NCI-H446 treated with DMSO at 0.1 percent for 48 hours (cell line): ENCODE measurements at places on chromosomes 16 and 17.

DNA sequence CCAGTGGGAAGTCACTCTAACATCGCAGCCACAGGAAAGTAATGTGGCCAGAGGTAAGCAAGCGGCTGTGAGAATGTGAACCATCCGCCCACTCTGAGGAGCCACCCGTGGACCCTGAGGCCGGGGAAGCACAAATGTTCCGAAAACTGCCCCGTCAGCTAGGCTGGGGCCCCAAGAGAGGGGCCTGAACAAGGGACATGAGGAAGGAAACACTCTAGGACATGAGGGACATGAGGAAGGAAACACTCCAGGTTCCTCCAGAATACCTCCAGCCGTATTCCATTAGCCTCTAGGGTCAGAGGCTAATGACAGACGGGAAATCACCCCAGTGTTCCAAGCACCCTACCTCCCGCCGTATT lies 317 bp downstream of the TEFM start:
- no peak for DNase-seq

GRCh38 chr16:30429418-30429677 lies 482 bp downstream of the DCTPP1 start:
- no peak for DNase-seq

- no peak for DNase-seq
Measured at GRCh38 chr16:54991525-54991924, 60.9 kb downstream of the IRX5 start.

GRCh38 chr17:74749279-74750038 lies 1.0 kb downstream of the NHERF1 start:
- DNase-seq, result no peak

- no peak for DNase-seq
Measured at GRCh38 chr17:77098884-77099545, 41.8 kb upstream of the SEC14L1 start.

DNA sequence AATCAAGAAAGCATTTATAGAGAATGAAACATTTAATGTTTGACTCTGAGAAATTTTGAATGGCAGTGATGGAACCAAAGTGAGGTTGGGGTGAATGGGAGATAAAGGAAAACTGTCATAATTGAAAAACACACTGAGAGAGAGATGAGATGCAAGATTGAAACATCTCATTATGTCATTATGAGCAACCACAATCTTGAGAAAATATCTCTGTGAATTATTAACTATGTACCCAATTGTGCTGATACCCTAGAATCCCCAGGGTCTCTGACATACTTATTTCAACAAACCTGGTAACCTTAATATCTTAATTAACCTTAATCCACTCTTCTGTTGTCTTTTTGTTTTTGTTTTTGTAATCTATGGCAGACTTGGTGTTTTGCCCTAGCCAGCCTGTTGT lies 143.5 kb upstream of the HLF start:
- no peak for DNase-seq

- DNase-seq, result no peak
Measured at GRCh38 chr16:66910175-66910940, 8.3 kb downstream of the CDH16 start.

DNA sequence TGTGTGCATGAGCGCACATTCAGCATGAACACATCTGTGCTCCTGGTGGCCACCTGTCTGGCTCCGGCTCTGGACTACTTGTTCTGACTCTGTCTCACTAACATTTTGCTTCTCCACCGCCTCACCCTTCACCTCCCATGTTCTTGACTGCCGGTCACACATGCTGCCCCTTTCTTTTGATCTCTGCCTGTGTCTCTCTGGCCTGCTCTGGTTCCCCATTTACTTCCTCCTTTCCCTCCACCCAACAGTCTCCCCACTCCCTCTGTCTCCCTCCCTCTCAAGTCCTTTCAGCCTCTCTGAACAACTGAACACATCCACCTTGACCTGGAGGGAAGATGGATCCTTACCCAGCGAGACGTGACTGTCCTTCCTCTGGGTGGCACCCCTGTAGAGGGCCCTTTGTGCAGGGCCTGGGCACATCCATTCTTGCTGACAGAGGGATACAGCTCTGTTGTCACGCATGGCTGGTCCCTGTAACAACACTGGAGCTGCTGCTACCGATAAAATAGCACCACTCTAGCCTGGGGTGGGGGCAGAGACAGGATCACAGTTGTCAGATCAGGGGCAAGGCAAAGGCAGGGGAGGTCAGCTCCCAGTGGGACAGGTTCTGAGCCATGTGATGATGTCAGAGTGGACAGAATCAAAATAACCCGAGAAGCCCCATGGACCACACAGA lies 11.0 kb downstream of the ZSCAN32 start:
- no peak for DNase-seq

GRCh38 chr16:74281300-74281699 lies 15.3 kb upstream of the PSMD7 start:
- no peak for DNase-seq

- no peak for DNase-seq
Measured at GRCh38 chr16:10180042-10180770, 2.0 kb downstream of the GRIN2A start.

DNA sequence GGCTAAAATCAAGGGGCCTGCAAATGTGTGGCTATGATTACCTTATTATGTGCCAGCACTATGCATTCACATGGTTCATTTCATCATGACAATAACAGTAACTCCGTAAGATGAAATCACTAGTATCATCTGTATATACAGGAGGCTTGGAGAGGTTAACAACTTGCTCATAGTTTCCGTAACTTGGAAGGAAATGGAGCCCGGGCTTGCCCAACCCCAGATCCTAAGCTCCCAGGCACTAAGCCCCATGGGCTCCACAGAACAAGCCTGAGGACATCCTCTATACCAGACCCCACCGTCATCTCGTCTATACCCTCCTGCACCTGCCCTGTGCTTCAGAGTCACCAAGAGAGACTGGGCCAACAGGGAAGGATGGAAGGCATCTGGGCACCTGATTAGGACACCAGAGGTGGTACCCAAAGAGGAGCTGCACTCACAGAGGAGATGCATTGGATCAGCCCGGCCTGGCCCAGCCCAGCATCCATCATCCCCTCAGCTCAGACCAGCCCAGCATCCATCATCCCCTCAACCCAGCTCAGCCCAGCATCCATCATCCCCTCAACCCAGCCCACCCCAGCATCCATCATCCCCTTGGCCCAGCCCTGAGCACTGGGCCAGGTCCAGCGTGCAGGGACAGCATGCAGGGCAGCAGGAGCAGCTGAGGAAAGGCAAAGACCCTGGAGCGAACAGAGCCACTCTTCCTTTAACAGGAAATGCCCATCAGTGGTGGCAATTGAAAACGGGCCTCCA lies 28.5 kb downstream of the NSMCE1 start:
- DNase-seq, result no peak

GRCh38 chr17:8832711-8833352 lies 33.7 kb upstream of the MFSD6L start:
- no peak for DNase-seq

GRCh38 chr16:73354434-73354833 lies 306.5 kb upstream of the ZFHX3 start:
- DNase-seq, result no peak

DNA sequence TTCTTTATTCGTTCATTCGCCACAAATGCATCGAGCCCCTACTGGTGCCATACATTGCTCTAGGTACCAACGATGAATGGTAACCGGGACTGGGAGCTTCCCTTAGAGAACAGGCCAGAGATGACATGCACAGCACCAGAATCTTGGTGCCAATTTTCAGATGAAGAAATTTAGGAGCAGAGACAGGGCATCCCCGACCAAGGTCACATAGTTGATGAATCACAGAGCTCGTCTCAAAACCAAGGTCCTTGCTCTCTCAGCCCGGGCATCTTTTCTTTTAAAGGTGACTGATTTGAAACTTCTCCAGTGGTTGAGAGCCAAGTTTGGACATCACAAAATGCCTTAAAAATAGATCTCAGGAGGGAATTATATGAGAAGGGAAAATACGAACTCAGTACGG lies 73.2 kb upstream of the C16orf82 start:
- DNase-seq, result no peak

DNA sequence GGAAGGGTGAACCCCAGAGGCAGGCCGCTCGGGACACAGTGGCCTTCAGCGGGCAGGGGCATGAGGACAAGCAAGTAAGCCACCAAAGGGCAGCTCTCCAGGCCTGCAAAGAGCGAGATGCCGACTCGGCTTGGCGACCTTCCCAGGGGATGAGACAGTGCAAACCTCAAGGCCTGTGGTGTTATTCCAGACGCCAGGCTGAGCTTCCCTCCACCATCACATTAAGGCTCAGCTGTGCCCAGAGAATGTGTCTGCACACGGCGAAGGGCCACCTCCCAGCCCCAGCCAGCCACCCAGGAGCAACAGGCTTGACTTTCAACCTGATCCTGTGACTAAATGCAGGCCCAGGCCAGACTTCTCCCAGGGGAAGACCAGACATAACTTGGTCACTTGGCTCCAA lies 251.4 kb downstream of the SOX9 start:
- no peak for DNase-seq

DNA sequence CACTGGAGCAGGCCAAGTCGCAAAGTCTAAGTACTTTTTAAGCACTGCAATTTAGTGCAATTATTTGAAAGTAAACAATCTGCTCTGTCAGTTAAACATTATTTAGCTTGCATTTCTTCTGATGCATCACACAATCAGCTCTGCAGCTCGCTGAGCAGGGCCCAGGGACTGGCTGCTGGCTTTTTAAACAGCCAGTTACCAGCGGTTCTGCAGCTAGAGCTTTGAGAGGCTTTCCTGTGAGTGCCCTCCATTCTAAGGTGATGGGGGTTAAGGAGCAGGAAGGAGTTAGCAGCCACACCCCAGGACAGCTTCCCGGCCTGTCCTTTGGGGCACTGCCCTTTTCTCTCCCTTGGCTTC lies 154.3 kb downstream of the SALL1 start:
- DNase-seq, result no peak

DNA sequence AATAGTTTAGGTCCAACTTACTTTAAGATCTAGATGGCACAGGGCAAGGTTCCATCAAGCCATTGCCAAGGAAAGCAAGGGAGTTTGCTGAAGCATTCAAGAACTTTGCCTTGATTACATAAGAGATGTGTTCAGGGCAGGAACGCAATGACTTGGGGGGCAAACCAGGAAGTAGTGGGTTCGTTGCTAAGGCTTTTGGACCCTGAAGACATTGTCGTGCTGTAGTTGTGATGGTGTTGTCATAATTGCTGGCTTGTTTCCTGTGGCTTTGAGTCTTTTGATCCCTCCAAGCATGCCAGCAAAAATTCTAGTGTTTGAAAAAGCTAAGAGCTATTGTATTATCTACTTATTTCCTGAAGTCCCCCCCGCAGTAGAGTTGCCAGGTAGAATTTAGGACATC lies 70.7 kb upstream of the HNF1B start:
- no peak for DNase-seq

DNA sequence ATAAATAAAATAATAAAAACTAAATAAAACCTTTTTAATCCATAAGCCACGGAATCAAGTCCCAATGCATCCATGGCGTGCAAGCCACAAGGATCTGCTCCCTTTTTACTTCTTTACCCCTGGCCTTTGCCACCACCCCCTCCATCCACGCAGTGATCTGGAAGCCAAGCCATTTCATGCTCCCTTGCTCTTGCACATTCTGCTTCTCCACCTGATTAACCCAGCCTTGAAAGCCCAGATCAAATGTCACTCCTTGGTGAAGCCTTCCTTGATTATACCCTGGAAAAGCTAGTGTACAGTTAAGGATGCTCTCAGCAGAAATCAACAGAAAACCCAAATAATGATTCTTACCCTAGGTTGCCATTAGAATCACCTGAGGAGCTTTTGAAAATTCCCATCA lies 9.9 kb downstream of the LRRC3C start:
- no peak for DNase-seq

- DNase-seq, result no peak
Measured at GRCh38 chr16:85635545-85636140, 22.5 kb downstream of the GSE1 start.

- no peak for DNase-seq
Measured at GRCh38 chr16:72884573-72884972, 163.4 kb downstream of the ZFHX3 start.

DNA sequence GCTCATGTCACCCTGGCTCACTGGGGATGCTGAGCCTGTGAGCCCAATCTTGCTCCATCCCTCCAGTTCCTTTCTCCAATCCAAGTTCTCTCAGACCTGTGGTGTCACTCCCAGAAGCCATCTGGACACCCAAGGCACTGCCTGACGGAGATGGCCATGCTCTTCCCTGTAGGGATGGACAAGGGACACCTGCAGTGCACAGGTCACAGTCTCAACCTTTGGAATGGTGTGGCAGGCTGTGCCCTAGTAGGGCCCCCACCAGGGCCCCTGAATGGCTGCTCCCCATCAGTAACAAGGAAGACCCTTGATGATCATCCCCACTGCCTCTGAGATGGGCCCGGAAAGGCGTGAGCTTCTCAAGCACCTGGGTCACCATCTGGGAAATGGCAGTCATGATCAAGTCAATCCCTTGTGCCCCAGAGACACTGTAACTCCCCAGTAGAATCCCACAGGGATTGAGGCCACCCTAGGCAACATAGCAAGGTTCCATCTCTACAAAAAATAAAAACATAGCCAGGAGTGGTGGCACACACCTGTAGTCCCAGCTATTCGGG lies 822.5 kb downstream of the KCNJ18 start:
- no peak for DNase-seq

DNA sequence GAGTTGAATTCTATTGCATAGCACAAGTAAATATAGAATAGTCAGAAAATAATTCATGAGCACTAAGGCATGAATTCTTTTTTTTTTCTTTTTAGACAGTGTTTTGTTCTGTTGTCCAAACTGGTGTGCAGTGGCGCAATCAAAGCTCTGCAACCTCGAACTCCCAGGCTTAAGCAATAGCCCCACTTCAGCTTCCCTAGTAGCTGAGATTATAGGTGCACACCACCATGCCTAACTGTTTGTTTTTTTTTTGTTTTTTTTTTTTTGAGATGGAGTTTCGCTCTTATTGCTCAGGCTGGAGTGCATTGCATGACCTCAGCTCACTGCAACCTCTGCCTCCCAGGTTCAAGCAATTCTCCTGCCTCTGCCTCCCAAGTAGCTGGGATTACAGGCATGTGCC lies 16.6 kb downstream of the TUBD1 start:
- DNase-seq, result no peak

- no peak for DNase-seq
Measured at GRCh38 chr16:86090461-86091170, 191.7 kb downstream of the IRF8 start.

GRCh38 chr17:75642182-75642783 lies 9.0 kb downstream of the SMIM5 start:
- DNase-seq, result no peak

GRCh38 chr16:75110637-75111513 lies 5.7 kb downstream of the LDHD start:
- DNase-seq, result peak; percentile 64

DNA sequence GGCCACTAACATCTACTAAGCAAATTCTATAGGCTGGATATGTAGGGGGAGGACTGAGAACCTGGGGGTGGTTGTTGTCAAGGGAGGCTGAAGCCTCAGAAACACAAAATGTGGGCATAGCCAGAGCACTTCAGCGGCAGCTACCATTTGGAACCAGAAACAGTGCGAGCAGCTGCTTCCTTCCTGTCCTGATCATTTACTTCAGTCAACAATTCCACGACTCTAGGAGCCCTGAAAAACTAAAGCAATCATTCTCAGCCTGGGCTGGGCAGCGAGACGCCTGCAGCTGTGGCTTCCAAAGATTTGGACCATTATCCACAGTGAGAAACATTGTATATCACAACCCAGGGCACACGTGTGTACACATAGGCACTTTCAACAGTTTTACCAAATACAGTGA lies 93.9 kb upstream of the WSCD1 start:
- no peak for DNase-seq

- DNase-seq, result no peak
Measured at GRCh38 chr16:59655031-59655430, 920.9 kb upstream of the GOT2 start.

- DNase-seq, result peak; percentile 52
Measured at GRCh38 chr16:53714205-53715022, 10.5 kb downstream of the FTO start.

GRCh38 chr17:38748892-38749222 lies 721 bp upstream of the PCGF2 start:
- no peak for DNase-seq
